ENCODE measurements at places on chromosomes 7 and 10. TPM values are rescaled to one million over a fixed set of nuclear protein-coding genes. Genes with fewer than 3 reads are reported as not detected.

The CRHR2 gene
- total RNA-seq, result not detected

The PNLIPRP2 gene
- not detected for total RNA-seq

The PRLHR gene
- not detected for total RNA-seq

The REEP3 gene
- 31.9 TPM for total RNA-seq

The ENTPD7 gene
- 21.1 TPM for total RNA-seq

The TCAF2 gene
- total RNA-seq, result 1.6 TPM

The ZYX gene
- 295 TPM for total RNA-seq

The HABP2 gene
- total RNA-seq, result not detected

The SORCS1 gene
- total RNA-seq, result 1.1 TPM

The MACC1 gene
- total RNA-seq, result 11.1 TPM

The FGFR2 gene
- total RNA-seq, result 78.0 TPM

The RNF148 gene
- 0.18 TPM for total RNA-seq

The EFCAB10 gene
- not detected for total RNA-seq

The AOAH gene
- 0.40 TPM for total RNA-seq

The NAMPT gene
- 52.0 TPM for total RNA-seq

The SMNDC1 gene
- 39.6 TPM for total RNA-seq

The CACNB2 gene
- total RNA-seq, result 13.0 TPM

The ST8SIA6 gene
- total RNA-seq, result 1.7 TPM

The ZNF239 gene
- 9.5 TPM for total RNA-seq
